ENCODE measurements at places on chromosomes 7 and 10.

GRCh38 chr10:126014309-126014708, 117.9 kb downstream of the FANK1 start:
- no peaks in the 10 kb centered on the region for H3K36me3 ChIP-seq
- no peak overlapping the region for H3K27ac ChIP-seq
- no peak for DNase-seq
- H3K27me3 ChIP-seq: peaks cover 4% of the 10 kb centered on the region
- no peaks in the 10 kb centered on the region for H3K4me1 ChIP-seq

- no peaks in the 10 kb centered on the region for H3K36me3 ChIP-seq
- H3K27me3 ChIP-seq: peaks cover 12% of the 10 kb centered on the region
- no peak overlapping the region for H3K27ac ChIP-seq
Measured at GRCh38 chr7:151924508-151924907, 31.7 kb upstream of the GALNTL5 start.

- peaks cover 4% of the 10 kb centered on the region for H3K27me3 ChIP-seq
- no peak for DNase-seq
- H3K4me1 ChIP-seq: no peaks in the 10 kb centered on the region
- no peak overlapping the region for H3K4me3 ChIP-seq
- H3K36me3 ChIP-seq: no peaks in the 10 kb centered on the region
Measured at GRCh38 chr7:140621401-140622021, 19.1 kb downstream of the DENND2A start.

GRCh38 chr10:71471957-71472365, 75.2 kb downstream of the CDH23 start:
- H3K4me1 ChIP-seq: no peaks in the 10 kb centered on the region
- H3K27ac ChIP-seq: no peak overlapping the region
- no peak for DNase-seq
- peaks cover 4% of the 10 kb centered on the region for H3K27me3 ChIP-seq
- no peak overlapping the region for H3K4me3 ChIP-seq

GRCh38 chr10:61878740-61879068, 22.8 kb upstream of the ARID5B start:
- DNase-seq: no peak
- H3K4me1 ChIP-seq: no peaks in the 10 kb centered on the region
- no peaks in the 10 kb centered on the region for H3K36me3 ChIP-seq

DNA sequence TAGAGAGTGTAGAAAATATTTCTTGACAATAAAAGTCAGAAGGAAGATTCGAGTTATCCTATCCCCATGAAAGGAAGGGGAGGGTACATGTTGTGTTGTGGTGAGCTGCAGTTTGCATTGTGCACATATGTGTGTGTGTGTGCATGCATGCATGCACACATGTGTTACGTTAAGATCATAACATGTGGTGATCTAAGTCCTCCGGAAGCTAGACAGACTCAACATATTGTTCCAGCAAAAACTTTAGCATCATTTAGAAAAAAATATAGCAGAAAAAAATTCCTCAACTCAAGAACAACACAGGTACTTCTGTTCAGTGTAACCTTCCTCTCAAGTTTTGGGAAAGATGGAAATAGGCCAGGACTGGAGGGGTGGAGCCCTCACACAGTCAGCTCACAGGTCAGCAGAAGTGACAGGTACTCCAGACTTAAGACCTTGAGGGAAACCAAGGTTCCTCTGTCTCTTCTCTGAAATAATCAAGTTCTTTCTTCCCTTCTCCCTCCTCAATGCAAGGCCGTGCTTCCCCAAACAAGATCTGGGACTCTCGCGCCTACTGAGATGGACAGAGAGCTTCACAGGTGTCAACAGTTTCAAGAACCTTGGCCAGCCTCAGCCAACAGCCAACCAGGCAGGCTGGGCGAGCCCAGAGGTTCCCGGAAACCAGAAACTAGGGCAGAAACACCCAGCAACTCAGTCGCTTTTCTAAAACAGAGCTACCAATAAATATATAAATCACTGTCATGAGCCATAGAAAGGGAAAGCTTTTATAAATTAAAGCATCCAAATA, 205.2 kb downstream of the FAM107B start:
- no peak overlapping the region for H3K4me3 ChIP-seq
- 0 out of 2 replicates have a peak, but pooled peaks cover 2% of the 10 kb centered on the region for H3K4me1 ChIP-seq
- H3K36me3 ChIP-seq: no peaks in the 10 kb centered on the region
- no peak overlapping the region for H3K27ac ChIP-seq
- no peaks in the 10 kb centered on the region for H3K27me3 ChIP-seq

- H3K27ac ChIP-seq: no peak overlapping the region
- H3K27me3 ChIP-seq: no peaks in the 10 kb centered on the region
- H3K4me1 ChIP-seq: no peaks in the 10 kb centered on the region
- H3K4me3 ChIP-seq: no peak overlapping the region
- no peak for DNase-seq
Measured at GRCh38 chr7:47370461-47371042, 211.4 kb downstream of the TNS3 start.
